HuH-7 (cell line): ENCODE measurements at places on chromosomes 16 and 17.

GRCh38 chr16:5025171-5025632 lies 8.5 kb downstream of the NAGPA start:
- DNase-seq, result no peak

GRCh38 chr17:44310609-44311376 lies 2.4 kb downstream of the RUNDC3A start:
- DNase-seq, result no peak

- DNase-seq, result no peak
These were observed 56.7 kb upstream of the NOG start for GRCh38 chr17:56536766-56537165.

DNA sequence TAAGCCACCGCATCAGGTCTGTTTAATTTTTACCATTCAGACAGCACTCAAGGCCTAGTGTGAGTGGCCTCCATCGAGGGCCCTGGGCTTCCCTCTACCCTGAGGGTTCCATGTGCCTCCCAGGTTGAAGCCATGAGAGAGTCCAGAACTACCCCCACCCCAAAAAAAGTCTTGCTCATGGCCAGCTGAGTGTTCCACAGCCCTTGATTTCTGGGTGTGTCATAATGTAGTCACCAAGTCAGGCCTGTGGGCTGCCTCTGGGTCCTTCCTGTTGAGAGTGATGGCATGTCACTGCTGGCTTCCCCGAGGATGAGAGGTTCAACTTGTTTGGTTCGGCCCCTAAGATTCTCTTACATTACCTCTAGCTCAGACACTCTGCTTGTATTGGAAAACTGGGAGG lies 100.6 kb downstream of the PITPNC1 start:
- no peak for DNase-seq

- DNase-seq, result no peak
These were observed 73.9 kb upstream of the KIFC3 start for GRCh38 chr16:57876210-57876609.

DNA sequence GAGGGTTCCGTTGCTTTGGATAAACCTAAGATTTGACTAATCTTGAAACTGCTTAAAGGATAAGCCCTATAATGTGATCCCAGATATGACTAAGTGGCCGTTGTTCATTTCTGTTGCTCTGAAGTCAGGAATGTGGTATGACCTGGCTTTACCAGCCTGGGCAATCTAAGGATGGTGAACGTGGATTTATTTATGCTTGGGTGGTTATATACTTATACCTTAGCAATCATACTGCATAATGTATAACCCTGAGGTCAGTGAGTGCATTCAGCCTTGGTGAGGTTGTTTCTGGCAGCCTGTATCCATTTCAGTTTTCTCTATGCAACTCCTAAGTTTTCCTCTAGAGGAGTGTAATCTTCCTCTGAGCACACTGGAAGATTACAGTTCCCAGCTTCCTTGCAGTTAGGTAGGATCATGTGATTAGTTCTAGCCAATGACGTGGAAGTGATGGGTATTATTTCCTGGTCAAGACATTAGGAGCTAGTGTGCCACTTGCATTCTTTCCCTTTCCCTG lies 41.9 kb downstream of the FTO start:
- no peak for DNase-seq

GRCh38 chr16:3131755-3132377 lies 3.0 kb upstream of the ZNF213 start:
- peak; percentile 52 for DNase-seq

DNA sequence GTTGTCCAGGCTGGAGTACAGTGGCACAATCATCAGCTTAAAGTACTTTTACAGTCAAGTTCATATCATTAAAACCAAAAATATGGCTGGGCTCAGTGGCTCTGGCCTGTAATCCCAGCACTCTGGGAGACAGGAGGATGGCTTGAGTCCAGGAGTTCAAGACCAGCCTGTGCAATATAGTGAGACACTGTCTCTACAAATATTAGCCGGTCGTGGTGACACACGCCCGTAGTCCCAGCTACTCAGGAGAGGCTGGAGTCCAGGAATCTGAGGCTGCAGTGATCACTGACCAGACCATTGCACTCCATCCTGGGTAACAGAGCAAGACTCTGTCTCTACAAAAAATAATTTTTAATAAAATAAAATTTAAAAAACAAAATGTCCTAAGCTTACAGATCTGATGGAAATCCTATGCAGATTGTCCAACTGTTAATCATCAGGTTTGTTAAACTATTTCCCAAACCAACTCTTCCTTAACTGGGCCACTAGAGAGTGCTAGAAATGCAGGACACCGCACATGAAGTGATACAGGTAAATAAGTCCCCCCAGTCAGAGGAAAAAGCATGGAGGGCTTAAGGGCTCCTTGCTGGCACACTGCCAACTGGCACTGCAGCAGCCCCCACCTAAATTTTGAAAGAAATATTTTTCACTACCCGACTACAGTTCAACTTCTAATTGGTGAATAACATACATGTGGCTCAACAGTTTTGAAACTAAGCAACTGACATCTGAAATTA lies 2.8 kb downstream of the USP22 start:
- no peak for DNase-seq

DNA sequence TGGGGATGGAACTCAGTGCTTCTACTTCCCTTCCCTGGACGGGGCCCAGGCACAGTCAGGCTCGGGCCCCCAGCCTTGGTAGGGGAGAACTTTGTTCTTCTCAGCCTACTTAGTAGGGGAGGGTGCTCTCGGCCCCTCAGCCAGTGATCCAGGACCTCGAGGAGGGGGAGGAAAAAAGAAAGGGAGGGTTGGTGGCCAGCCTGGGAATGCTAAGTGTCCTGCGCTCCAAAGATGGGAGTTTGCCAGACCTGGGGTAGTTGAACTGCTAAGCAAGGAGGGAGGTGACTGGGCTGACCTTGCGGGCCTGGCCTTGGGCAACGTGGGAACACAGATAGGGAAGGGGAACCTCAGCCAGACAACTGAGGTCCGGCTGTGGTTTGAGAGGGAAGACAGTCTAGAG lies 12.2 kb downstream of the ADGRG1 start:
- DNase-seq, result no peak

DNA sequence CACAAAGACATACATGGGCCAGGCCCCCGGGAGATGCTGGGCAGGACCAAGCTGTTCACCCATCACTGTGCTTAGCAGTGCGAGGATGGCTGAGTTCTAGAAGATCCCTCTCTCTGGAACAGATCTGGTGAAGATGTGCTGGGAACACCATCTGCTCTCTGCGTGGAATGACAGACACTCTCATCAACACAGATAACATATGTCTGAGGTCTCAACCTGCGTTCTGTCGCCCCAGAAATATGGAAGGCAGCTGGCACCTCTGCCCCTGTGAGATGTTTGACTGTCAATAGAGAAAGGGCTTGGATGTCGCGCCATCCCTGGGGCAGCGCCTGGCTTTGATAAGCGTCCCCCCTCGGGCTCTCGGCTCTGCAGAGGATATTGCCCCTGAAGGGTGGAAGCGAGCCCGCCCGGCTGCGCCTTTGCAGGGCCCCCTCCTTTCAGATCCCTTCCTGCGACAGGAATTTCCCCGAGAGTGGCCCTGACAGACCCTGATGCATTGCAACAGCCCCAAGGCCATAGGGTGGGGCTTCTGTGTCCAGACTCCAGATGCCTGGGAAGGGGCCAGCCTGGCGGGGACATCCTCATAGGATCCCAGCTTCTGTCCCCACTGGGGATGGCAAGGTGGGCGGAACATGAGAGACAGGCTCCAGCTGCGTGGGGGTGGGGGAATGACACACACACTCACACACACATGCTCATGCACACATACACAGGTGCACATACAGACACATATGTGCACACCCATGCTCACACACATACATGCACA lies 86.9 kb upstream of the ZNF469 start:
- no peak for DNase-seq

DNA sequence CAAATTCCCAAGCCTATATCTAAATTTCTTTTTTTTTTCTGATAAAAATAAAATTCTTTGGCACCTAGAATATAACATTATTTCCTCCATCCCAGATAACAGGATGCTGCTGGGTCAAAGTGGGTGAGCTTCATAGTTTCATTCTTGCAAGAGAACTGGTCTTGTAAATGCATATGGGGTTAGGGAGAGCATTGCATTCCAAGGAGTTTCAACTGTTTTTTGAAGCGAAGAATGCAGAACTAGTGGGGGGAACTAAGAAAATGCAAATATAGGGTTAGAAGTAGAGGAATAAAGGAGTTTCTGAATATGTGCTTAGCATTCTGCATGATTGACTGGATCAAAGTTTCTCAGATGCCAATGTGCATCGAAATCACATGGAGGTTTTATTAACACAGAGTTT lies 347.2 kb upstream of the XYLT1 start:
- no peak for DNase-seq

- no peak for DNase-seq
These were observed 30.0 kb downstream of the GINS2 start for GRCh38 chr16:85658504-85659326.

DNA sequence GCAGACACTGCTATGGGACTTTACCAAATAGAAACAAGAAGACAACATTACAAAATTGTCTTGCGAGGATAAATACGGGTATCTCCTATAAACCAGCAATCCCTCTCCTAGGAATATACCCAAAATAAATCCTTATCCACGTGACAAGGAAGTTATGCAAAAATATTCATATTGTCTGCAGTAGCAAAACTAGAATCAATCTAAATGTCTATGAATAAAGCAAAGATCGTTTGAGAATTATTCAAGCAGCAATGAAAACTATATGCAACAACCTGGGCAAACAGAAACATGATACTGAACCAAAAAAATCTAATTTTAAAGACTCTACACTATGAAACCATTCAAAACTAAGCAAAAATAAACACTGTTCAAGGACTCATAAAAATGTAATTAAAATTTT lies 9.2 kb downstream of the LUC7L start:
- no peak for DNase-seq

- no peak for DNase-seq
These were observed 25.4 kb upstream of the TOB1 start for GRCh38 chr17:50891577-50891989.

DNA sequence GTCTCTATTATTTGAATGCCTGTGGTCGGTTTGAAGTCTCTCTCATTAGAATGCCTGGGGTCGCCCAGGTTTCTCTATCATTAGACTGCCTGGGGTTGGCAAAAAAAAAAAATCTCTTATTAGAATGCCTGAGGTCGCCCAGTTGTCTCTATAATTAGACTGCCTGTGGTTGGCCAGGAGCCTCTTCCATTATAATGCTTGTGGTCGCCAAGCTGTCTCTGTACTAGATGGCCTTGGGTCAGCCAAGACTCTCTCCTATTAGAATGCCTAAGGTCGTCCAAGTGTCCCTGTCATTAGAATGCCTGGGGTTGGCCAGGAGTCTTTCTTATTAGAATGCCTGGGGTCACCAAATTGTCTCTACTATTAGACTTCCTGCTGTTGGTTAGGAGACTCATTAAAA lies 2228.4 kb downstream of the TP53TG3F start:
- DNase-seq, result no peak

DNA sequence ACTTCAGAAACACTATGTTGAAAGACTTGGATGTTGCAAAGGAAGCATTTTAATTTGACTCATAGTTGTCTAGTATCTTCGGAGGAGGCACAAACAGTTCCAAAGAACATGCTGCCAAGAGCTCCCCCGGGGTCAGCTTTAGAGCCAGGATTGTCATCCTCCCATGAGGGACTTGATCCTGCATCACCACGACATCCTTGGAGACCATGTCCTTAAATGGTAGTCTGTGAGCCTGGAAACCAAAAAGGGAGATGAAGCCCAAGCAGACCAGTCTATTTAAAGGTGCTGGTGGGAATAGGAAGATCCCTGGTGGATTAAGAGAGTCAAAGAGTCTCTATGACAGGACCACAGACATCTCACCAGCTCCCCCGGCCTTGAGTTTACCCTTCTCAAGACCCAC lies 33.3 kb upstream of the DYNLRB2 start:
- DNase-seq, result no peak

- DNase-seq, result no peak
These were observed 21.9 kb downstream of the GLYR1 start for GRCh38 chr16:4825196-4825595.

GRCh38 chr16:70258065-70258464 lies 6.3 kb upstream of the EXOSC6 start:
- DNase-seq, result no peak

GRCh38 chr16:65710107-65710506 lies 588.2 kb upstream of the CDH11 start:
- DNase-seq, result no peak

GRCh38 chr16:4212934-4213296 lies 29.0 kb downstream of the SRL start:
- no peak for DNase-seq

DNA sequence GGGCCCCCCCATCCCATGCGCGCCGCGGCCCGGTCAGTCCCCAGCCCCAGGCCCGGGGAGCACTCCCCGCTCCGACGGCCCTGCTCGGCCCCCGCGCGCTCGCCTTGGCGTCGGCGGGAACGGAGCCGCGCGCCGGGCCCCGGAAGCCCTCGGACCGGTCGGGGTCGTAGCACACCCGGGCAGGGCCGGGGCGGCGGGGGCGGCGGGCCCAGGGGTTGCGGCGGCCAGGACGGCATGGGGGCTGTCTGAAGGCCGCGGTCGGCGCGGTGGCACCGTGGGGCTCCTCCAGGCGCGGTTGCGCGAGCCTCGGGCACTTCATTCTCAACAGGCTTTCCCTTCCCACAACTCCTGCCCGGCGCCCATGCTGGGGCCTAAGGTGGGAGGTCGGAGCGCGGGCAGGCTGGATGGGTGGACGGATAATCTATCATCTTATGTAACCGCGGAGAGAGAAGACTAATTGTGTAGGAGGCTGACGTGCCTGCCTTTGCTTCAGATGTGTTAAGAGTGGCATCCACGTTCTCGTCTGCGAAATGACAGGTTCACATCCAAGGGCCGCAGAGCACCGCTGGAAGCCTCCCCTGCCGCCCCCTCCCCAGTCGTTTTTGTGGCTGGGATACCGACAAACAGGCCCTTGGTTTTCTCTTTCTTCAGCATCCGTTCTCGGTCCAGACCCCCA lies 708 bp downstream of the BAIAP2 start:
- no peak for DNase-seq

GRCh38 chr17:28372203-28372944 lies 880 bp downstream of the SARM1 start:
- no peak for DNase-seq

- no peak for DNase-seq
These were observed 50.0 kb downstream of the SF3B3 start for GRCh38 chr16:70573451-70574121.

GRCh38 chr16:87570938-87571867 lies 31.1 kb upstream of the JPH3 start:
- DNase-seq, result peak; percentile 97

- DNase-seq, result no peak
These were observed 3.8 kb downstream of the SNX20 start for GRCh38 chr16:50677351-50677750.

- peak; percentile 43 for DNase-seq
These were observed 29.2 kb upstream of the WFIKKN2 start for GRCh38 chr17:50806141-50806643.

- peak; percentile 66 for DNase-seq
These were observed 20.7 kb upstream of the ADCY7 start for GRCh38 chr16:50245417-50246298.

DNA sequence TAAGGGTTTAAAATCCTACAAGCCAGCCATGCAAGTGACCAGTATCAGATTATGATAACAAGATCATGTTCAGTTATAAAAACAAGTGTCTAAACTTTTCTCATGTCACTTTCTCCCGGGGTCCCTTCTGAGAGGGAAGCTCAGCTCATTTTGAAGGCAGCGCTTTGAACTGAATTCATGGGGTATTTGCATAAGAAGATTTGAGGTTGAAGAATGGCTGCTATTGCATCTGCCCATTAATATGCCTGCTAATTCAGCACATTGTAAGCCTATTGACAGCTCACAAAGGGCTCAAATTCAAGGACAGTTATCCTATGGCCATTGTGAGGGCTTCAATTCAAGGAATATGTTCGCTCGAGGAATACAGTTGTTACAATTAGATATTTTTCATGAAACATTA lies 290.2 kb upstream of the IRX3 start:
- DNase-seq, result no peak

GRCh38 chr16:66754819-66755218 lies 3.4 kb upstream of the DYNC1LI2 start:
- DNase-seq, result no peak
